ENCODE measurements at places on chromosomes 5 and 9. TPM values are rescaled to one million over a fixed set of nuclear protein-coding genes. Genes with fewer than 3 reads are reported as not detected.

DNA sequence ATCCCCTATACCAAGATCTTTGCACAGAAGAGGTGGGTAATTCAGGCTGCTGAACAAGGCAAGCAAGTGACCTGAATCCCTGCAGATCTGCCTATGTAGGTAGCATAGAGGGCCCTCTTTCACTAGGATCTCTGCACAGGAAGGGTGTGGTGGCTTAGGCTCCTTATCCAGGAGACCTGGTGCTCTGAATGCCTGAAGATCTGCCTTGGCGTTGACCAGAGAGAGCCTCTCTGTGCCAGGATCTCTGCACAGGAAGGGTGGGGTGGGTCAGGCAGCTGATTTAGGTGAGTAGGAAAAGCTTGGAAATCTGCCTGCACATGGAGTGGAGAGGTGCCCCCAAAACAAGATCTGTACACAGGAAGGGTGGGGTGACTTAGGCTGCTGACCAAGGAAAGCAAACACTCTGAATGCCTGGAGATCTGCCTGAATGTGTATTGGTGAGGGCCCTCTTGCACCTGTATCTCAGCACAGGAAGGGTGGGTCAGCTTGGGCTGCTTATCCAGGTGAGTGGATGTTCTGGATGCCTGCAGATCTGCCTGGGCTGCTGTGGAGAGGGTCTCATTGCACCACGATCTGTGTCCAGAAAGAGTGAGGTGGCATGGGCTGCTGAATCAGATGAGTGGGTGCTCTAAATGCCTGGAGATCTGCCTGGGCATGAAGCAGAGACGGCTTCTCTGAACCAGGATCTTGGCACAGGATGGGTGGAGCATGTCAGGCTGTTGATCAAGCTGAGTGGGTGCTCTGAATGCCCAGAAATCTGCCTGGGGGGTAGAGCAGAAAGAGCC is 365.9 kb downstream of the DMAC1 start:
- DNase-seq, result no peak
- H3K27ac ChIP-seq, result no peak overlapping the region
- no peak overlapping the region for H3K4me3 ChIP-seq
- H3K36me3 ChIP-seq, result no peaks in the 10 kb centered on the region
- H3K4me1 ChIP-seq, result no peaks in the 10 kb centered on the region

DNA sequence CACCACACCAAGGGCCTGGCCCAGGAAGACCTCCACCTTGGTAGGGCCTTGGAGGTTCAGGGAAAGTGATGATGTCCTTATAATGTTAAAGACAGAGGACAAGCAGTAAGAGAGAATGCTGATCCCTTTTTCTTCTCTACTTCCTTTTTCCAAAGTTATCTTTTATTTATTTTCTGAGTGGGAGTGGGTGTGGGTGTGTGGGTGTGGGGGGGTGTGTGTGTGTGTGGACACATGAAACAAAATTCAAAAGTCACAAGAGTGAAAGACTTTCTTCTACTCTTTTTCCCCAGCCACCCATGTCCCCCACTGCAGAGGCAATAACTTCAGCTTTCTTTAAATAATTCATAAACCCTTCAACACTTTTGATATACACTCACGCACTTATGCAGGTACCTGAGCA is 70.8 kb downstream of the ROR2 start:
- DNase-seq, result no peak
- no peak overlapping the region for H3K27ac ChIP-seq
- H3K27me3 ChIP-seq, result no peaks in the 10 kb centered on the region
- no peaks in the 10 kb centered on the region for H3K36me3 ChIP-seq
- H3K4me1 ChIP-seq, result no peaks in the 10 kb centered on the region
- no peak overlapping the region for H3K4me3 ChIP-seq

- no peak overlapping the region for H3K4me3 ChIP-seq
- DNase-seq, result no peak
- no peaks in the 10 kb centered on the region for H3K4me1 ChIP-seq
- no peak overlapping the region for H3K27ac ChIP-seq
- no peaks in the 10 kb centered on the region for H3K27me3 ChIP-seq
These were observed 258.1 kb downstream of the CTNND2 start for GRCh38 chr5:11646141-11646540.

DNA sequence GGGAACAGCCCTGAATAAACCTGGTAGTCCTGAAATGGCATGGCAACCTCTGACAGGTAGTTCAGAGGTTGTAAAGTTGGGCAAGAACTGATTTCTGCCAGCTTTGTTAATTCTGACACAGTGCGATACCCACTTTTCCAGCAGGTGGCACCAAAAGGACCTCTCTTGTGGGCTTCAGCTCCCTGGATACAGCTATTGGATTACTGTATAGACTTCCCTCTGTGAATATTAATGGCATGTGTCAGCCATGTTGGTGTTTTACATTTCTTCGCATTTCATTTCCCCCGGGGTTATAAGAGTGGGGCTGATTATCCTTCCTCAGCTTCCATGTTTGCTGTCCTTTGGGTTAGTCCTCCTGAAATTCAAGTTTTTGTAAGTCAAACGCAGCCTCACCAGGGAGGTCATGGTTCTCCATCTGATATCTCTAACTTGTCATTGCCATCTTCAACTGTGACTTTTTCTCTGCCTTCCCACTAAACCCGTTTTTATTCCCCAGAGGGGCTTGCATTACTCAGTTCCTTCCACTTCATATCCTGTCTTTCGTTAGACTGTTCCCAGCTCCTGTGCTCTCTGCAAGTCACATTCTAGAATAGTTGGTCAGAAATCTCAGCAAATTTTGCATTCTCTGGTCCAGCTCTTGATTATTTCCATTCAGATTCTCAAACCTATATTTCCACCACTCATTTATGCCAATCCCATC is 135.6 kb downstream of the LIFR start:
- peaks cover 7% of the 10 kb centered on the region for H3K4me1 ChIP-seq
- H3K27ac ChIP-seq, result peak overlapping the region; percentile 63
- H3K36me3 ChIP-seq, result no peaks in the 10 kb centered on the region
- H3K27me3 ChIP-seq, result no peaks in the 10 kb centered on the region
- no peak overlapping the region for H3K4me3 ChIP-seq

DNA sequence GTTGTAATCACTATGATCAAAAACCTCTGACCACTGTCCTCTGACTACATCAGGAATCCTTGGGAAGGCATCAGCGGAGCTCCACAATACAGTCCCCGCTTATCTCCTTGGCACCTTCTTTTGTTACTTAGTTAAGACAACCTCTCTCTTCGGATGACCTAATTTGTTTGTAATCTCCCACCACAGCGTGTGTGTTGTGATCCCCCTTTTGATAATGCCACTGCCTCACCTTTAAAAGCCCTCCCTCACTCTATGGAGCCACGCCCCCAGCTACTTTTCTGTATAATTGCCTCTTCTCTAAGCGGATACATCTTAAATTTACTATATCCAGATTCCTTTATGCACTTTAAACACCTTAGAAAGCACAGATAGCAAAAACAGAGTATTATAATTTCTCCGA is 35.9 kb downstream of the OR2Y1 start:
- no peaks in the 10 kb centered on the region for H3K27me3 ChIP-seq
- H3K4me3 ChIP-seq, result no peak overlapping the region
- no peaks in the 10 kb centered on the region for H3K36me3 ChIP-seq

DNA sequence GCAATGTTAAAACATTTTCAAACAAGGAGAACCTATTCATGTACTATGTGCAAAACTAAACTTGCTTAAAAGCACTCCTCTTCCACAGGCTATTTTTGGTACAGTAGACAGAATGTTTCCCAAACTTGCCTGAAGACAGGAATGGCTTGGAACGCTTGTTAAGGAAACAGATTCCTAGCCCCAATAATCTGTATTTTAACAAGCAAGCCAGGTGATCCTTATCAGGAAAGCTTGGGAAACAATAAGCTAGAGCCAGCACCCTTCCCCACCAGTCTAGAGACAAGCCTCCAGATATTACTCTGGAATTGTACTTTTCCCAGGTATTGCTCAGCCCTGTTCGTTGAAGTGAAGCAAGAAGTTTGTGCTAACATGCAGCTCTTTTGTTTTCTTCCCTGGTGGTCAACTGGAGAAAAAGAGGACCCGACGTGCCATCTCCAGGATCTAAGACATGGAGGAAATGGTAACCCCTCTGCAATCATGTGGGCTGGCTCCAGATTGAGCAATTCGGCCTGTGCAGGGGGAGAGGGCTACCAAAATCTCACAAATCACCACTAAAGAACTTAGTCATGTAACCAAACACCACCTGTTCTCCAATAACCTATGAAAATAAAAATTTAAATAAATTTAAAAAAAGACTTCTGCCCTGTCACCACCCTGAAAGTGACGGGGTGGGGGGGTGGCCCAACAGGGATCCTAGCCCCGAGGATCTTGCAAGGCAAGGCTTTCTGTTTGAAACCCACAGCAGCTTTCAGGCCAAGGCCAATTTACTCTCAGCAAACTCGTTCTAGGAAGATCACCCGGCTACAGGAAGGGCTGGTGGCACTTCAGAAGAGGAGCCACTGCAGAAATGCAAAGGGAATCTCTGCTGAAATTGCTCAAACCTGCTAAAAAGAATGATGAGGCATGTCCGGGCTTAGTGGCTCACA is 48.6 kb downstream of the SHB start:
- H3K36me3 ChIP-seq, result no peaks in the 10 kb centered on the region
- H3K27ac ChIP-seq, result no peak overlapping the region
- DNase-seq, result no peak
- peaks cover 71% of the 10 kb centered on the region for H3K4me1 ChIP-seq
- H3K27me3 ChIP-seq, result no peaks in the 10 kb centered on the region

DNA sequence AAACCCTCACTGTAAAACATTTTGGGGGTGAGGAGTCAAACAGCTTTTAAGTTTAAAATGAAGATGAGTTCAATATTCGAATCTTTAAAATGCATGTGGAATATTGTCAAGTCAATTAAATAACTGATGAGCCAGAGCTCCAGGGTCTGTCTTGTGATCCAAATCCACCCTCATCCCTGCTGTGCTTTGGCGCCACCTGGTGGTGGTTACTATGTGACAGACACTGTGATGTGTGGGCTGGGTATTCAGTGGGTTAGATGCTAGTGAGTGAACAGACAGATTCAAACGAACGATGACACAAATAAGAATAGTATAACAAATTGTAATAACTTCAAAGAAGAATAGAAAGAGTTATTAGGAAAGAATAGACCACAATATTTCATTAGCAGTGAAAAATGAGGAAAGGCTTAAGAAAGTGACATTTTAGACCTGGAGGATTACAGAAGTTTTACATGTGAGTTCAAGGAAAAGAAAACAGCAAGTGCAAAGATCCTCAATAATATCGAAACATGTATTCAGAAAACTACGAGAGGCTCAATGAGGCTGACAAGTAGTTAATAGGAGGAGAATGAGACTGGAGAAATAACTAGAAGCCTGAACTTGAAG is 51.4 kb upstream of the CHSY3 start:
- H3K4me1 ChIP-seq, result no peaks in the 10 kb centered on the region
- no peak overlapping the region for H3K4me3 ChIP-seq
- H3K27ac ChIP-seq, result no peak overlapping the region
- no peaks in the 10 kb centered on the region for H3K27me3 ChIP-seq

GRCh38 chr5:86979811-86980411 is 287.8 kb upstream of the RASA1 start:
- H3K27me3 ChIP-seq, result no peaks in the 10 kb centered on the region
- DNase-seq, result no peak
- H3K27ac ChIP-seq, result no peak overlapping the region
- H3K4me3 ChIP-seq, result no peak overlapping the region
- H3K4me1 ChIP-seq, result no peaks in the 10 kb centered on the region

DNA sequence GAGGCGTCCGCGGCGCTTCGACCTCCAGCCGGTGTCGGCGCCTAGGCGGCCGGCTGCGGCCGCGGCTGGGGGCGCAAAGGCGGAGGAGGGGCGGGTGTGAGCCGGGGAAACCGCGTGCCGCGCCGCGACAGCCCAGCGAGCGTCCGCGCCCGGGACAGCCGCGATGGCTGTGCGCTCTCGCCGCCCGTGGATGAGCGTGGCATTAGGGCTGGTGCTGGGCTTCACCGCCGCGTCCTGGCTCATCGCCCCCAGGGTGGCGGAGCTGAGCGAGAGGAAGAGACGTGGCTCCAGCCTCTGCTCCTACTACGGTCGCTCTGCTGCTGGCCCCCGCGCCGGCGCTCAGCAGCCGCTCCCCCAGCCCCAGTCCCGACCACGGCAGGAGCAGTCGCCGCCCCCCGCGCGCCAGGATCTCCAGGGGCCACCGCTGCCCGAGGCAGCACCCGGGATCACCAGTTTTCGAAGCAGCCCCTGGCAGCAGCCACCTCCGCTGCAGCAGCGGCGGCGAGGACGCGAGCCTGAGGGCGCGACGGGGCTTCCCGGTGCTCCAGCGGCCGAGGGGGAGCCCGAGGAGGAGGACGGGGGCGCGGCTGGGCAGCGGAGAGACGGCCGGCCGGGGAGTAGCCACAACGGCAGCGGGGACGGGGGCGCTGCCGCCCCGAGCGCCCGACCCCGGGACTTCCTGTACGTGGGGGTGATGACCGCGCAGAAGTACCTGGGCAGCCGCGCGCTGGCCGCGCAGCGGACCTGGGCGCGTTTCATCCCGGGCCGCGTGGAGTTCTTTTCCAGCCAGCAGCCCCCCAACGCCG is 605 bp downstream of the CHSY3 start:
- no peaks in the 10 kb centered on the region for H3K4me1 ChIP-seq
- H3K27me3 ChIP-seq, result no peaks in the 10 kb centered on the region
- peak overlapping the region; percentile 95 for H3K27ac ChIP-seq

GRCh38 chr9:70535546-70536323 is 121.3 kb upstream of the KLF9 start:
- no peaks in the 10 kb centered on the region for H3K4me1 ChIP-seq
- H3K36me3 ChIP-seq, result no peaks in the 10 kb centered on the region
- DNase-seq, result no peak
- no peaks in the 10 kb centered on the region for H3K27me3 ChIP-seq

DNA sequence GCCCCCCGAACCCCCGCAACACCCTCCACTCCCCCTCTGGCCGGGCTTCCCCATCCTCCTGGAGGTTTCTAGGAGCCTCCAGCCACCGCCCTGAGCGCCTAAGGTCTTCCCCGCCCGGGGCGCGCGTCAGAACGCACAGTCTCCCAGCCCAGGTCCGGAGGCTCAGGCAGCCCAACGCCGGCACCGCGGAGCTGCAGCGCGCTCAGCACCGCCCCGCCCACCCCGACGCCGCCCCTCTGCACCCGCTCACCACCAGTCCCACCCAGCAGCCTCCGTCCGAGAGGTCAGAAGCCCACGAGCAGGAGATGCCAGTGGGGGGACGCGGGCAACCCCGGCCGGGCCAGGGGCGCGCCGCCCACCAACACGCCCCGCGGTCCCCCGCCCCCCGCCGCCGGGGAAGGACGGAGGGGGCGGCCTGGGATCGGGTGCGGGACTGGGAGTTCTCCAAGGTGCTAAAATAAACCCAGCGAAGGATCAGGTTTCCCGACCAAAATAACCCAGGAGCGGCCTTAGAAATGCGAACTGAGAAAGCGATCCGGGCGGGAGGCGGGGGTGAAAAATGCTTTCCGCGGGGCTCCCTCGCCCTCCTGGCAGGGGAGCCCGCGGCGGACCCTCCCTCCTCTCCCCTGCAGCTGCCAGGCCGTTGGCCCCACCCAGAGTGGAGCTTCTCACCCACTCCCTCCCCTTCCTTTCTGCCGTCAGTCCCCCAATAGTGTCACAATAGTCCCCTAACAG is 6.5 kb upstream of the FAM78A start:
- H3K27ac ChIP-seq, result no peak overlapping the region
- DNase-seq, result no peak
- H3K36me3 ChIP-seq, result no peaks in the 10 kb centered on the region

- no peaks in the 10 kb centered on the region for H3K4me1 ChIP-seq
- H3K27ac ChIP-seq, result no peak overlapping the region
- H3K36me3 ChIP-seq, result no peaks in the 10 kb centered on the region
- DNase-seq, result no peak
- H3K27me3 ChIP-seq, result no peaks in the 10 kb centered on the region
These were observed 475.5 kb downstream of the CETN3 start for GRCh38 chr5:89934069-89934468.

GRCh38 chr5:172834415-172835289 is 601 bp downstream of the ERGIC1 start:
- no peak for DNase-seq
- peaks cover 34% of the 10 kb centered on the region for H3K4me1 ChIP-seq
- H3K27ac ChIP-seq, result peak overlapping the region; percentile 89
- H3K4me3 ChIP-seq, result peak overlapping the region; percentile 81
- no peaks in the 10 kb centered on the region for H3K27me3 ChIP-seq

HSPA5 gene
- 133 TPM for total RNA-seq

SEMA5A gene
- total RNA-seq, result 18.4 TPM

TMOD1 gene
- 17.1 TPM for total RNA-seq

All from ascending aorta (tissue), 2 donors.